ENCODE measurements at places on chromosomes 6 and 20.

GRCh38 chr6:75579951-75580350 is 21.7 kb upstream of the SENP6 start:
- DNase-seq = no peak

DNA sequence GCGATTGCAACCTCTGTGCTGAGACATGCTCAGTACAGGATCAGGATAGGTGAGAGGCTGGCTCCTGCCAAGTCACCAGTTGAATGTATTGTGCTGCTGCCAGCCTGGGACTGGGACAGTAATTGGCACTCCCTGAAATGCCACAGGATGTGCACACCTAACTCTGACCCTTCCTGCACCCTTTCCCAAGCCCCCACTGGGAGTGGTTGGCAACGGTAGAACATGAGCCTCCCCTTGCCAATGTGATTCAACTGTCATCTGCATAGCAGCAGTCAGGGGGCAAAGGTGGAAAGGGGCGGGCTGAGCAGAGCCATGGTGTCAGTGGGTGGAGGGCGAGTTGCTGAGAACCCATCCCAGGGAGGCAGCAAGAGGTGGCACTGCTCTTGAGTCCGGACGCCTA is 15.4 kb downstream of the SPINT3 start:
- DNase-seq = no peak

- DNase-seq = no peak
These were observed 33.7 kb downstream of the FAM50B start for GRCh38 chr6:3882866-3883265.

- no peak for DNase-seq
These were observed 126.8 kb upstream of the HMGCLL1 start for GRCh38 chr6:55705451-55706440.

DNA sequence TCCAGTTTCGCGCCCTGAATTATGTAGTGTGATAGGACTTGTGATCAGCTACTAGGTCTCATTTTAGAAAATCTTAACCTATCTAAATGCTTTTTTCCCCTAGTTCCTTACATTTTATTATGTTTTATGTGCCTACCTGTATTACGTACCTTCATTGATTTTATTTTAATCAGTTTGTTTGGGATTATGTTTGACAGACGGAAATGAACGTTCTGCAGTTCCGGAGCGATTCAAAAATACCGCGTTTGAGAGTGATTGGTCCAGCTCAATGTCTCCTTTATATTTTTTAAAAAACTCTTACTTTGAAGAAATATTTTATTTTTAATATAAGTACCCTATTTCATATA is 114.3 kb upstream of the BTN3A2 start:
- DNase-seq = no peak

DNA sequence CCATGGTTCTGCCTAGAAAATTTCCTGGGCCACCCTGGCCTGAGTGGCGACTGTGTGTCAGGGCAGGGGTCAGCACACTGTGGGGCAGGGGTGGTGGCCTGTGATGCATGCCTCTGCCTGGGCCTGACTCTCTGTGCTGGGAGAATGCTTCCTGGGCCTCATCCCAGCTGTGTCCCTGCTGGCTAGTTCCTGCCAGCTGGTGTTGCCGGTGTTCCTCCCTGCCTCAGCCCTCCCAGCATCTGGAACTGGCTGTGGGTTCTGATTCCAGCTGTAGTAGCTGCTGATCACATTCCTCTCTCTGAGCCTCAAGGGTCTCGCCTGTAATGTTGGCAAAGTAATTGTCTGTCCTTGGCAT is 101.5 kb downstream of the SYCP2 start:
- DNase-seq = no peak
